ENCODE measurements at places on chromosomes 5 and 9.

GRCh38 chr5:121386334-121386733 lies 465.3 kb upstream of the FTMT start:
- no peak for DNase-seq

- no peak for DNase-seq
Observed at GRCh38 chr5:73770172-73771025, 144.4 kb downstream of the ARHGEF28 start.

DNA sequence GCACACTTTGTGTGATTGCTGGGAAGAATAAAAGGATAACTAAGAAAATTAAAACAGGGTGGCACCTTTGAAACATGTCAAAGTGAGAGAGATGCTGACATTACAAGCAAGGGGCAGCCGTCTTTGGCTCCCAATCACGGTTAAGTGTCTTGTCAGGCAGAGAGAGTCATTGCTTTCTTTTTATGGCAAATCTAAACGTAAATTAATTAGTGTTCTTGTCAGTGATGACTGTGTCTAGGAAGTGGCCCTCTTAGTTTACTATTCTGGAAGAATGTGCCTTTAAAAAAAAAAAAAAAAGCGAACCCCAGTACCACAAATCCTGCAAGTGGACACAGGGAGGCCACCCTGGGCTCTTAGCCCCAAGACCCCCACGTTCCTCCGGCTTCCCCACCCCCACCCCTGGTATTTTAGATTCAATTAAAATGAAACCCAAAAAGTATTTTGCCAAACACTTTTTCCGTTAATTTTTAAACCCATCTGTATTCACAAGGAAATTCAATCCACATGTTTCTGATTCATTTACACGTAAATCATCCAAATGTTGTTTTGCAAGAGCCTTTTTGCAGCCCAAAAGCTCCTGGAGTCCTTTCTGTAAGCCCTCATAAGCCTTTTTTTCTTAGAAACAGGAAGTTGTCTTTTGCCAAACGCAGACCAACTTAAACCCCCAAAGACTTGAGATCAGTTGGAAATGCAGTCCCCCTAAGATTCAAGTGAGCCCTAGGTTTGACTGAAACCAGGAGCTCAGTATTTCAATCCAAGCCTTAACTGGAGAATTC lies 399.3 kb downstream of the EBF1 start:
- DNase-seq, result no peak

GRCh38 chr5:139670369-139671095 lies 22.4 kb downstream of the CXXC5 start:
- no peak for DNase-seq

DNA sequence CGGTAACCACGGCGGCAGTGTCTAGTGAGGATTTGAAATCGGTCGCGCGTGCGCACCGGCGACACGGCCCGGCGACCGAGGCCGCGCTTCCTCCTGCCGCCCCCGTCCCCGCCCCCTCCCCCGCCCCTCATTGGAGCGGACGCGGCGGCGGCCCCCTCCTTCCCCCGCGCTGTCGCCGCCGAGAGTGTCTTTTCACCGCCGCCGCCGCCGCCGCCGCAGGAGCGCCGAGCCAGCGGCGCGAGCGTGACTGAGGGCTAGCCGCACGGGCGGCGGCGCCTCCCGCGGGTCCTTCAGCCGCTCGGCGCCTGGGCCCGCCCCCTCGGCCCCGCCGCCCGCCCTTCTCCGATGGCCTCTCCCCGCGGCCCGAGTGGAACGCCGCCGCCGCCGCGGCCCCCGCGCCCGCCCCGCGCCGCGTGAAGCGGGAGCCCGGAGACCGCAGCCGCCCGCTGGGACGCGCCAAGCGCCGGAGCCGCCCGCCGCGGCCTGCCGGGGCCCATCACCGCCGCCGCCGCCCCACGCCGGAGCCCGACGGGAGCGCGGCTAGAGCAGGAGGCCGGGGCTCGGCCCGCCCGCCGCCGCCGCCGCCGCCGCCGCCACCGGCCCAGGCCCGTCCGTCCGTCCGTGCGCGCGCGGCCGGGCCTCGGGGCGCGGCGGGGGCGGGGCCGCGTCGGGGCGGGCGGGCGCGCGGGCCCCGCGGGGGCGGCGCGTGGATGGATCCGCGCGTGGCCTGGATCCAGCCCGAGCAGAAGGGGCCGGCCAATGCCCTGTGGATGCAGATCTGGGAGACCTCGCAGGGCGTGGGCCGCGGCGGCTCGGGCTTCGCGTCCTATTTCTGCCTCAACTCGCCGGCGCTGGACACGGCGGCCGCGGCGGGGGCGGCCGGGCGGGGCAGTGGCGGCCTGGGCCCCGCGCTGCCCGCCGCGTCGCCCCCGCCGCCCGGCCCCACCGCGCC lies at the start of gene TENT4A:
TSS of gene TENT4A (plus strand) at position 159 of the 952 bp plus-strand sequence. CDS start at position 711, 552 bp downstream.
- DNase-seq, result peak; percentile 25

DNA sequence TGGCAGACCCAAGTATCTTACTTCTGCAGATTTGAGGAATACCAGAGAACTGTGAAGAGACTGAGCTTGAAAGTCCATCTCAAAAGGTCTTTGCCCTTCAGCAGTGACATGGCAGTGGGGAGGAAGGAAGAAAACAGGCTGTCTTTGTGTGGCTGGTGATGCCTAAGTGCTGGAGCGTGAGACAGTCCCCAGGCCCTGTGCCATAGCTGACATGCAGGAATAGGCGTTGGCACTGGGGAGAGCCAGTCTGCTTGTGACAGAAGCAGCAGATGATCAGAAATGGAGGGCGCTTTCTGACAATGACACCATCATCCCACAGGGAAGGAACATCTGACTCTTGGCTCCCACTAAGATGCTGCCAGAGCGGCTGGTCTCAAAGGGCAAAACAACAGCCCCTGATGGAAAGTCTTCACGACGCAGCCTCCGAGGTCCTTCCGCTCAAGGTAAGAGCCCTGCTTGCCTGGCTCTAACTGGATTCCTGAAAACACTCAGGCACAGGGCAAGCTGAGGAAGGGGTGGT lies 15.5 kb upstream of the GLRX start:
- no peak for DNase-seq

- DNase-seq, result no peak
Observed at GRCh38 chr9:69307446-69308205, 17.4 kb upstream of the ENTREP1 start.

GRCh38 chr9:110199643-110200042 lies 8.3 kb downstream of the C9orf152 start:
- DNase-seq, result no peak
